ENCODE measurements at places on chromosomes 5 and 9. TPM values are rescaled to one million over a fixed set of nuclear protein-coding genes. Genes with fewer than 3 reads are reported as not detected.

Gene AFAP1L1
- 1.9 TPM for total RNA-seq

Gene HACD4
- total RNA-seq, result 4.9 TPM

Gene TAF11L10
- not detected for total RNA-seq

Gene C9orf153
- total RNA-seq, result 0.32 TPM

Gene WDR38
- total RNA-seq, result not detected

Gene NR6A1
- total RNA-seq, result 0.26 TPM

Data from bronchial smooth muscle cell (primary cell).